Ureter (tissue), 1 donor: ENCODE measurements at places on chromosomes 3 and 15. TPM values are rescaled to one million over a fixed set of nuclear protein-coding genes. Genes with fewer than 3 reads are reported as not detected.

DNA sequence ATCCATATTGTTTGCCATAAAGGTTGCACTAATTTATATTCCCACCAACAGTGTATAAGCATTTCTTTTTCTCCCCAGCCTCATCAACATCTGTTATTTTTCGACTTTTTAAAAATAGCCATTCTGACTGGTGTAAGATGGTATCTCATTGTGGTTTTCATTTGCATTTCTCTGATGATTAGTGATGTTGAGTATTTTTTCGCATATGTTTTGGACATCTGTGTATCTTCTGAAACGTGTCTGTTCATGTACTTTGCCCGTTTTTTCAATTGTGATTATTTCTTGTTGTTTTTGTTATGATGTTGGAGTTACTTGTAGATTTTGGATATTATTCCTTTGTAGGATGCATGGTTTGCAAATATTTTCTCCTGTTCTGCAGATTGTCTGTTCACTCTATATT, 46.5 kb downstream of the TP63 start:
- DNase-seq, result no peak

Gene ROBO1
- 38.8 TPM for total RNA-seq

DNA sequence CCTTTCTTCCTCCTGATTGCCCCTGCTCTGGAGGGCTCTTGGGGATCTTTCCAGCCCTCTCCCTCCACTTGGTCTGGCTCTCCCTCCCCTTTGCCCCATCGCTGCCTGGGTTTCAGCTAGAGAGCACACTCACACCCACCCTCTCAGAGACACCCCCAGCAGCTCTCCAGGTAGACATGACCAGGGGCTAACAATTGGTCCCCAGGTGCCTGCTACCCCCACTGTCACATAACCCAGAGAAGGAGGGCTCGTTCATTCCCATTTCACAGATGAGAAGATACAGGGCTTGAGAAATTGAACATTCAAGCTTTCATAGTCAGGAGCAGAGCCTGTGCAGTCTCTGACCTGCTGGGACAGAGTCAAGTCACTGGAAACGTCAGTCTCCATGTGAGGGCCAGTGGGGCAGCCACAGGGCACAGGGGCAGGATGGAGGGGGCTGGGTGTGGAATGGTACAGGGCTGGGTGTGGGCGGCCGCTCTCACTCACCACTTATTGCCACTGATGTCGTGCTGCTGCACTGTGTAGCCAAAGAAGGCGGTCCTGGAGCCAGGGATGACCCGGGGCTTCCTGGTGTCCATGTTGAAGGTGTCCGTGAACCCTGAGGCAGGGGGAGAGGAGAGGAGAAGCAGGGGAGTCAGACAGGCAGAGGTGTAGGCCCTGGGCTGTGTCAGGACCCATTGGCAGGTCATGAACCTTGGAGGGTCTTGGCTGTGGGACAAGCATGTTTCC, 29.4 kb downstream of the ITGA11 start:
- peak; percentile 41 for DNase-seq

Gene SAXO2
- total RNA-seq, result 2.6 TPM

- no peak for DNase-seq
Measured at GRCh38 chr3:128217702-128218547, 64.6 kb downstream of the EEFSEC start.

Gene DGKG
- total RNA-seq, result 16.2 TPM

DNA sequence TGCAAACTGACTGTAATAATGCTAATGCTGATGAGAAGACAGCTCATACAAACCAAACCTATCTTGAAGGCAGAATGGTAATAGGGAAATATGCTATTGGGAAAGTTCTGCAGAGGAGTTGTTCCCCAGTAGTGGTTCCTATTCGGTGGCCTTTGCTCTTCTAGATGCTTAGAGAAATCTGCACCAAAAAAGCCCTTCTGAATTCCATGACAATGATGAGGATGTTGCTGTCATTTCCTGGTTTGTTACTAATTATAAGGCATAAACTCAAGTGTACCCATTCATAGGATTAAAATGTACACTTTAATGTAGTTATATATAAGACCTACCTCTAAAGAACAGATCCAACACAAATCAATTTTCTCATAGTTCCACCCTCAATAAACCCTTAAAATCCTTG, 30.1 kb downstream of the TOMM70 start:
- no peak for DNase-seq

Gene IQCB1
- 37.2 TPM for total RNA-seq

GRCh38 chr3:147395899-147396711, 10.2 kb downstream of the ZIC4 start:
- DNase-seq, result no peak

DNA sequence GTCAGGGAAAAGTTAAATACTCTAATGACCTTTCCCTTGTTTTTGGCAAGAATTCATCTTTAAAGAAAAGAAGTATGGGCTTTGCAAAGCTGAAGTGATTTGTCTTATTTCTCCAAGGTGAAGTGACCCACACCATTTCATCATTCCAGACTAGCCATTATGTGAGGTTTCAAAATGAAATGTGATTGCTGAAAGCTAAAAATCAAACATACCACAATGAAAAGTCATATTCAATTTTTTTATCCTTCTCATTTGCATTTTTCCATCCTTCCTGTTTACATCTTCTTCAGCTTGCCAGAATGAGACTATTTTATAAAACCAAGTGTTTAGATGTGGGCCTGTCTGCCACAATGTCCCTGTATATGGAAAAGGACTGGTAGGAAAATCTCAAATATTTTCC, 142.3 kb upstream of the STRIT1 start:
- DNase-seq, result no peak

GRCh38 chr3:55607175-55607574, 120.1 kb upstream of the WNT5A start:
- DNase-seq, result no peak

GRCh38 chr15:88302373-88302772, 45.8 kb upstream of the NTRK3 start:
- no peak for DNase-seq

Gene RBP2
- not detected for total RNA-seq

DNA sequence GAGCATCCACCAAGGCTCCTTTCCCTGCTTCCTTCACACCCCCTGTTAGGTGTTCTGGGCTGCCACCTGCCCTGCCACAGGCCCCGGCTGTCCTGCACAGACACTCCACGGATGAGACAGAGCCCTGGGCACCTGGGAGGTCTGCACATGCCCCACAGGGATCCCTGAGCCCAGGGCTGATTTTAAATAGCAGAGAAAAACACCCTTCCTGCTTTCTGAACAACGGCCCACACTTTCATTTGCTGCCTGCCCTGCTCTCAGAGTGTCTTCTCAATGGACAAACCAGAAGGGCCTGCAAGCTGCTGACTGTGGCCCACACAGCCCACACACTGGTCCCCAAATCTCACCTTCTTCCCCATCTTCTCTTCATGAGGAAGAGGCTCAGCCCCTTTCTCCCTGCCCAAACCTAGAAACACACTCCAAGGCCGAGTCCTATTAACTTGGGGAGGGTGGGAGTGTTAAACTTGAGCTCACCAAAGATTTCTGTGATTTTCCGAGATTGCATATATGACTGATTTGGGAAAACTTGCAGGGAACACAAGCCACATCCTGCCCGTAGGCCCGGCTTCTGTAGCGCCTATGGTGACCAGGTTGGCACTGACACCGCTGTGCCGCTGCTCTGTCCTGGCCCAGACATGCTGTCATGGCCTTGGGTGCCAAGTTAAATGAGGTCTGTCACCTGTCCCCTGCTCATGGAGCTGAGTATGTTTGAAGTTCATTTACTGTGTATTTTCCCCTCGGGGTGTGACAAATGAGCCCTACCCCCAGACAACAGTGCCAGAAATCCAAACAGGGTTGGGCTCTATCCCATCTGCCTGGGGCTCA, 47.2 kb upstream of the KLF13 start:
- no peak for DNase-seq

Gene PLS1
- total RNA-seq, result 70.5 TPM

- DNase-seq, result no peak
Measured at GRCh38 chr15:39230908-39231285, 350.0 kb upstream of the THBS1 start.

GRCh38 chr15:59346951-59347350, 25.7 kb downstream of the MYO1E start:
- no peak for DNase-seq

- DNase-seq, result no peak
Measured at GRCh38 chr3:42830437-42831320, 21.4 kb downstream of the ACKR2 start.

DNA sequence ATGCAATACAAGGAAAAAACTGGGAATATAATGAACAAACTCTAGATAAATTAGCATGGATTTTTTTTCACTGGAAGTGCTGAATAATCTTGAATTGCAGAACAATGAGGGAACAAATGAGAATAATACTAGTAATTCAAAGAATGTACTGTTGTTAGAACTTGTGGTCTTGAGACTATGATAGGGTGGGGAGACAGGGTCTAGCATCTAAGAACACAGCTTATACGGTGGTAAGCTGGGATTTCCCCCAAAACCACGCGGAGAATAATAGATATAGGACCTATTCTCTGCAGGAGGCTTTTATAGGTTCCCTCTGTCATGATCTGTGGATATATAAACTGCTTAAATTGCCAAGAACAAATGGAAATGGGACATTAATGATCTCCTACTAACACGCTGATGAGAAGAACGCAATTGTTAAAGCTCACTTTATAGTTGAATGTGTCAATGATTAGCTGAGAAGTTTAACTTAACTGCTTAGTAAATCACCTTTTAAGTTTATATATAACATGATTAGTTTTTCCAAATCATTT, 692.3 kb downstream of the ZPLD1 start:
- no peak for DNase-seq

GRCh38 chr3:163058031-163058854, 1561.6 kb downstream of the OTOL1 start:
- peak; percentile 58 for DNase-seq

DNA sequence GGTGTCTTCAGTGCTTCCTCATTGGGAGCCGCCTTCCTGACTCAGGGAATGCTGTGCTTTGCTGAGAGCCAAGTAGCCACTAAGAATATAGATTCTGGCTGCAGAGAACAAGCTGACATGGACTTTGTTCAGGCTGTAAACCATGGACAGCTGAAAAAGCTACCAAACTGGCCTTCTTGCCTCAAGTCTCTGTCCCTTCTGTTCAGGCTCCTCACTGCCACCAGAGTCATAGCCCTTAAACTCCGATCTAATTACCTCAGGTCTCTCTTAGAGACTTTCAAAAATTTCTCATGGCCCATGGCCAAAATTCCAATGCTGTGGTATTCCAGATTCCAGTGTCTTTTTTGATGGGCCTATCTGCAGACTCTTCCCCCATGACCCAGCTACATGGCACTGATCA, 19.4 kb upstream of the PTX3 start:
- DNase-seq, result no peak

DNA sequence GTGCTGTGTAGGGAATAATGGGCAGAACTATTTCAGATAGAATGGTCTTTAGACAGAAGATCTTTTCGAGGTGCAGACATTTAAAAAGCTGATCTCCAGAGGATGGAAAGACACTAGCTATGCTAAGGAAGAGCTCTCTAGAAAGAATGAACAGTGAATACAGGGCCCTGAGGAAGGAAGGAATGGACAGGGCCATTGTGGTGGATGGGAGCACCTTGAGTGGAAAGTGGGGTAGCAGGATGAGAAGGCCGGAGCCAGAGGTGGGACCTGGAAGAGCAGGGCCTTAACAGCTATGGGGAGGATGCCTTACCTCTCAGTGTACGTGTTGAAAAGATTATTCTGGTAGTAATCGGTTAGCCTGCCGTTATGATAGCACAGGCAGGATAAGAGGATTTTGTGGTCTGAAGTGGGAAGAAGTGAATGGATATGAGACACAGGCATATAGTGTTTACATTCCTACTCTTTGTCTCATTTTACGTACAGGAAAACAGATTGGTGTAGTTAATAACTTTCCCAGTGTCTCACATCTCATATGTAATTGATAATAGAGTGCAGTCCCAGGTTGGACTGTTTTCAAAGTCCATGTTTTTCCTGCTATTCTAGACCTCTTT, 172.4 kb downstream of the KLHL25 start:
- no peak for DNase-seq

GRCh38 chr15:54424171-54424570, 445.9 kb downstream of the UNC13C start:
- DNase-seq, result no peak

Gene UACA
- total RNA-seq, result 61.8 TPM

DNA sequence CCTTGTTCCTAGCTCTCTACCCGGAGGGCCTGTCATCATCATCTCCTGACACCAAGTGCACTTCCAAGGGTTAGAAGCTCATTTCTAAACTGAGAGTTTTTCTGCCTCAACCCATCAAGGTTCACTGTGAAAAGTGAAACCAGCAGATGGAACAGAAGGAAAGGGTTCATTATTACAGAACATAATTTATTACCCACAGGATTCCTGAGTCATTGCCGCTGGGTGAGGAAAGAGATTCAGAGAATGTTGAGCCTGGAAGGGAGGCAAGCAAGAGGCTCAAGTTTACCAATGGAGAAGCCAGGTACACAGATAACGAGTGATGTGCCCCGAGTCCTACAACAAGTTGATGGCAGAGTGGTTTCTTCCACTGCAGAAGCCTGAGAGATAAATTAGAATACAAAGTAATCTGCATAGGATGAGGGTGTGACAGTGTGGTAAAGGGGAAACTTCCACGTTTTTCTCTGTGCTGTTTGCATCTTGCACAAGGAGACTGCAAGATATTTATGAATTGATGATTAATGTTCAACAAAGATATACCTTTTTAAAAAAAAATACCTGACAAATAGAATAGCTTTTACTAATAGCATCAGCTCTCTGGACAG, 80.5 kb upstream of the SETMAR start:
- DNase-seq, result no peak

Gene NKTR
- total RNA-seq, result 137 TPM

Gene MYRIP
- 4.8 TPM for total RNA-seq

- DNase-seq, result no peak
Measured at GRCh38 chr15:59968314-59968713, 35.8 kb upstream of the FOXB1 start.

DNA sequence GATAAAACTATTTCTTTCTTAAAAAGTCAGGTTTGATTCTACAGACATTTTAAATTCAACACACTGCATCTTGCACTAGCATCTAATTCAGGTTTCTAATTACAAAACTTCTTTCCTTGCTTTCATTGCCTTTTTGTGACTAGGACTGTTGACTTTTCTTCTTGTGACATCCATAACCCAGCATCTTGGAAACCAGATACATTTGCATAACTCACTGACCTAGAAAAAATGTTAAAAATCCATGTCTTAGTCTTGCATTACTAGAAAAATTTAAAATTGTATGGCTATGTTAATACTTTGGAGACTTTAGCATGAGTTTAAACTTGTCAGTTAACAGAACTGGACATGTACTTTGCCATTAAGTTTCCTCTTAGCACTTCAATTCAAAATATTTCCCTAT, 72.7 kb downstream of the DTWD1 start:
- no peak for DNase-seq

- no peak for DNase-seq
Measured at GRCh38 chr15:75952525-75952924, 48.8 kb downstream of the FBXO22 start.

Gene DNAH1
- total RNA-seq, result 16.6 TPM

DNA sequence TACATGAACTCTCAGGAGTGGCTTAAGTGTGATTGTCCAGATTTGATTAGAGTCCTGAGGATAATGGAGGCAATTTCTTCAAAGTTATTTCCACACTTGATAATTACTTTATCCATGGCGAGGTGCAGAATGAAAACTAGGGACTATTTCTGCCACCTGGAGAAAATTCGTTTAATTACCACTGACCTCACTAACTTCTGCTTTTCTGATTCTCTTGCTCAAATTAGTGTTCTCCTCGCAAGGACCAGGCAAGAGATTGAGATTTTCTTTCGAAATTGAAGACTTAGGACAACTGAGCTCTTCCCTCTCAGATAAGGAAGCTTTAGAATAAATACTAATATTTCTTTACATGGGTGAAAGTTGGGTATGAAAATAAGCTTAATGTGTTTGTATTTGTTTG, 135.2 kb downstream of the RYR3 start:
- DNase-seq, result no peak

GRCh38 chr15:90884719-90885431, 571 bp downstream of the FES start:
- DNase-seq, result peak; percentile 46
